Left renal cortex interstitium (tissue), 4 donors: ENCODE measurements at places on chromosomes 7 and 10. TPM values are rescaled to one million over a fixed set of nuclear protein-coding genes. Genes with fewer than 3 reads are reported as not detected.

Gene ZNHIT1
- polyA plus RNA-seq: 51.0 TPM

Gene XRCC2
- polyA plus RNA-seq: 10.7 TPM

DNA sequence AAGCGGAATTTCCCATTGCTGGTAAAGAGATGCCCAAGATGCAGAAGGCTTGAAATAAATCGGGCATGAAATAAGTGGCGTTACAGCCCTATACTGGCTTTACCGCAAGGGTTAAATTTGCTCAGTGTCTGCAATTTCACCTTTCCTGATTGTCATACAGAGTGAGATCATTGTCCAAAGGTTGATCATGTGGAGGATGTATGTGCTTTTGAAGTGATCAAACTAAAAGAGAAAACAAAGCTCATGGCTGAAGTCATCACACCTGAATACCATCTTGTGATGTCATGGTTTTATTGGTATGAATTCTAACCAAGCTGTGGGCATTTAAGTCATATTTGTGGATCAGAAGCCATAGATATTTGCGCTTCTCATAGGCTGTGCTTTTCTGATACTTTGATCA is 635.5 kb downstream of the AUTS2 start:
- no peak for DNase-seq

- DNase-seq: no peak
Observed at GRCh38 chr10:131176907-131177306, 134.6 kb downstream of the TCERG1L start.

- no peak for DNase-seq
Observed at GRCh38 chr7:46716926-46717325, 795.9 kb upstream of the IGFBP3 start.
